ENCODE measurements at places on chromosomes 13 and 19.

DNA sequence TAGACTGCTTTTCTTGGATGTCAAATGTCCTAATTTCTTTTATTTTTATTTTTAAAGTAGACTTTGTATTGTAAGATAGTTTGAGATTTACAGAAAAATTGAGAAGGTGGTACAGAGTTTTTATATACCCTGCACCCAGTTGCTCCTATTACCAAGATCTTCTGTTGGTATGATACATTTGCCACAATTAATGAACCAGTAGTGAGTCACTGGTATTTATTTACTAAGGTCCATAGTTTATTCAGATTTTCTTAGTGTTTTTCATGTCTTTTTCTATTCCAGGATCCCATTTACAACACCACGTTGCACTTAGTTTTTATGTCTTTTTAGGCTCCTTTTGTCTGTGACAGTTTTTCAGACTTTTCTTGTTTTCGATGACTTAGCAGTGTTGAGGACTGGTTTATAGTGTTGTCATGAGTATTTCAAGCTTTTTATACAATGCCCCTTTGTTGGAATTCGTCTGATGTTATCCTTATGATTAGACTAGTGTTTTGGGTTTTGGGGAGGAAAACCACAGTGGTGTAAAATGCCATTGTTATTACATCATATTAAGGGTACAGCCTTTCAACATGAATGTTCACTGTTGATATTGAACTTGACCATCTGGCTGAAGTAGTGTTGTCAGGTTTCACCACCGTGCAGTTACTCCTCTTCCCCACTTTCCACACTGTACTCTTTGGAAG lies 35.9 kb downstream of the COG3 start:
- DNase-seq: no peak

DNA sequence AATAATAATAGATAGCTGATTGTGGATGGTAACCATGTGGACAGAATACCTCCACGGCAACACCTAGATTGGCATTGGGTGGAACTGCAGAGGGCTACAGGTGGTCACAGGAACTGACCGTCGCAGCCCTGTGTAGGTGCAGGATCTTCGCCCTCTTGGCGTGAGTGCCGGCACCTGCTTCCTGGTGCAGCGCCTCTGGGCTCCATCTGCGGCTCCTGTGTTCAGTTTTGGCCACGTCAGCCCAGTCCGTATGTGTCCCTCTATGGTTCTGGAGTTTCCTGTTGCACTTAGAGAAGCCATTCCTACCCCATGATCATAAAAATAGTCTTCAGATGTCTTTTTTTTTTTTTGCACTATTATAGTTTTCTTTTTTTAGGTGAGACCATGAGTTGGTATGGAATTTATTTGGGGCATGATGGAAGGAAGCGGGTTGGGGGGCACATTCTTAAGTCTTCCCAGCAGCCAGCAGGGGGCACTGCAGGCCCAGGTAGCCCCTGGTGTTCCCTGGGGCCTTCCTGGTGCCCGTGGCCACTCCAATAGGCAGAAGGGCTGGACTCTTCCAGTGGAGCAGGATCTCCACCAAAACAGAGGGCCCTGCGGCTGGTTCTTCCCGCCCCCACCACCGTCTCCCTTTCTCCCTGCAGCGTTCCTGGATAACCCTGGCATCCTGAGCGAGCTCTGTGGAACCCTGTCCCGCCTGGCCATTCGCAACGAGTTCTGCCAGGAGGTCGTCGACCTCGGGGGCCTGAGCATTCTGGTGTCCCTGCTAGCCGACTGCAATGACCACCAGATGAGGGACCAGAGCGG lies 10.1 kb upstream of the SLC25A42 start:
- DNase-seq: no peak

DNA sequence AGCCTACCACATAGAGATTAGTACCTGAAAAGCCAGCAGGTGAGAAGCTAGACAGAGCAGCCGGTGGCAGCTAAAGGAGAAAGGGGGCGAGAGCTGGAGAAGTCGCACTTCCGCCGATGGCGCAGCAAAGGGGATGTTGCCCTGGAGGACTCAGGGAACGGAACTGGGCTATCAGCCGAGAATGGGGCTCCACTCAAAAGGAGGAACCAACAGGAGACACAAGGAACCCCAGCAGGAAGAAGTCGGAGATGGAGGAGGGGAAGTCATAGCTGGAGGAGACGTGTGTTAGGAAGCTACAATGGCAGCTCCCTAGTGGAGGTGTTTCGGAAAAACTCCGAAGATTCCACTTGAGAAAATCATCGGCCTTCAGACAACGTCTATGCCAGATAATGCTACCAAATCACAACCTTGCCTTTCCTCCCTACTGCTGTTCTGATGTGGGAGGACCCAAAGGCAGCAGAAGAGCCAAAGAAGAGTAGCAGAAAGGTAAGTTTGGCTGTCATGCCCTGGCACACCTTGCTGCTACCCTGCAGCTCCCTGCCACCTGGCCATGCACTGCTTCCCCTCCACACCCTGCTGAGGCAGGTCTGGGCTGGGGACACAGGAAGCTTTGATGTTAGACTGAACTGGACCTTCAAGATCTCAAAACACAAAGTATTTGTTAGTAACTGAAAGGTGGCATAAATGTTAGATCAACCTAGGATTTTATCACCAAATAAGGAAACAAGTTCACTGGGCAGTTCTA lies 127.9 kb downstream of the DLEU7 start:
- no peak for DNase-seq

DNA sequence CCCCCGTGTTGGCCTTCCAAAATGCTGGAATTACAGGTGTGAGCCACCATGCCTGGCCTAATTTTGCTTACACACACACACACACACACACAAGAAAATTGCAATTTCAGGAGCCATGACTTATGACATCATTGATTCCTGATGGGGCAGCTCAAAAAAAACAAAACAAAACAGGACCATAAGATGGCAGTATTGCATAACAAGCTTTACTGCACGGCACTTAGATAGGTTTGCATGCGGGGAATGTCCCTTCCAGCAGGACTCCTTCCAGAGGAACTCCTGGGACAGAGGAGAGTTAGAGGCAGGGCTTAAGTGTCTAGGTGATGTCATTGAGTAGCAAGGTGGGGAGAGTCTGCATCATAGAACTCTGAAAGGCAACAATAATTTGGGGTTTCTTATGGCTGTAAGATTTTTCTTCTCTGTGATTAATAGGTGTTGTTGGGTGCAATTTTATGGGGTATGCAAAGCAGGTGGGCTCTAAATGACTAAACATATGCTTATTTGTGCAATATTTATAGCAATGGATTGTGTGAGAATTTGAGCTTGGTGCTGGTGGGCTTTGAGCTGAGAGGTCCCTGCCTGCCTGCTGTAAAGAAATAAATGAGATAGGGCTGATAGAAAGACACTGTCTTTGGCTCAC lies 9.0 kb upstream of the ACSBG2 start:
- no peak for DNase-seq

GRCh38 chr19:9828551-9829063 lies 889 bp downstream of the UBL5 start:
- no peak for DNase-seq

- no peak for DNase-seq
Measured at GRCh38 chr19:53642381-53643099, 10.7 kb downstream of the DPRX start.

GRCh38 chr13:108060111-108060510 lies 155.2 kb downstream of the LIG4 start:
- DNase-seq: no peak

DNA sequence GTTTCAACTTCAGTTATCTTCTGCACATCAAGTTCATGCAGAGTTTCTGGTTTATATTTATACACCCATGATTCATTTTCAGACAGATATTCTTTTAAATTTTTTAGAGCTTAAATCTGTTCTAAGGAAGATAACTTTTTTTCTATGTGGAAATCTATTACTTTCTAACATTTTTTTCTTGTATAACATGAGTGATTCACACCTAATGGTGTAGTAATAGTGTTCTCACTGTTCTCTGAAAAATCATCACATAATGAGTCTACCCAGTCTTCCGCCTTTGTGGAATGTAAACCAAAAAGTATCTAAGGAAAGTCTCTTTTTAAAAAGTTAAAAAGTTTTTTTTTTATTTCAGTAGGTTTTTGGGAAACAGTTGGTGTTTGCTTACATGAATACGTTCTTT lies 70.8 kb downstream of the FNDC3A start:
- no peak for DNase-seq

Measured in cortex of kidney (tissue), 1 donor.